ENCODE measurements at places on chromosomes 1 and 21.

- peak; percentile 39 for DNase-seq
Observed at GRCh38 chr1:14666373-14666772, 67.9 kb downstream of the KAZN start.

- no peak for DNase-seq
Observed at GRCh38 chr1:112790920-112791722, 76.0 kb upstream of the PPM1J start.

GRCh38 chr1:25809283-25809926 lies 9.4 kb downstream of the SELENON start:
- no peak for DNase-seq

DNA sequence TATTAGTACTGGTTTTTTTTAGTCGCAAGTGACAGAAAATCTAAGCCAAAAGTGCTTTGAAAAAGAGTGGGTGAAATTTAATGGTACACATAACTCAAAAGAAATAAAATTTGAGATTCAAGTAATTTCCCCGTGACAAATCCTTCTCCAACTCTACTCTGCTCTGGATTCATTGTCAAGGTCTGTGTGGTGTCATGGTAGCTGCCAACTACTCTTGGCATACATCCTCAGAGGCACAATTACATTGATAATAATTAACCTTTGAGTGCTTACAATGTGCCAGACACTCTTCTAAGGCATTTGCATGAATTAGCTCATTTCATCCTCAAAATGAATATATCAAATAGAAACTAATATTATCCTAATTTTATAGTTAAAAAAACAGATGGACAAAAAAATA lies 1153.9 kb upstream of the NCAM2 start:
- no peak for DNase-seq

GRCh38 chr1:159705251-159705903 lies 9.0 kb downstream of the CRP start:
- no peak for DNase-seq

GRCh38 chr1:89042491-89042890 lies 19.8 kb upstream of the GBP3 start:
- no peak for DNase-seq

Measured in HS-5 (cell line).